Brain pericyte (primary cell): ENCODE measurements at places on chromosomes 6 and 20.

DNA sequence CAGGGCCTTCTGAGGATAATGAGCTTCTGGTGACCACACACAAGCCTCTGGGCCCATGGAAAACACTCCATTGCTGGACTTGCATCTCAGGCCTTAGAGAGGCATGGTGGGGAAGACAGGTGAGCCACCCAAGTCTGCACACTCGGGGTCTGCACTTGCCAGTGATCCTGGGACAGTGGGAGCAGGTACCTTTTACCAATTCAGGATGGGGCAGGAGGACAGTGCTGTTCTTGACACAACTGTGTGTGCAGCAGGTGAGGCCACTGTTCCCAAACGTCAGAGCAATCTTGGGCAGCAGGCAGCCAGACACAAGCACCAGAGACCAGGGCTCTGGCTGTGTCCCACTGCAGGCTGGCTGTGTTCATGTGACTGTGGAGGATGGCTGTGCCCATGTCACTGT lies 221.3 kb downstream of the ERMARD start:
- DNase-seq, result no peak

GRCh38 chr6:47288267-47289090 lies 21.2 kb downstream of the TNFRSF21 start:
- no peak for DNase-seq

DNA sequence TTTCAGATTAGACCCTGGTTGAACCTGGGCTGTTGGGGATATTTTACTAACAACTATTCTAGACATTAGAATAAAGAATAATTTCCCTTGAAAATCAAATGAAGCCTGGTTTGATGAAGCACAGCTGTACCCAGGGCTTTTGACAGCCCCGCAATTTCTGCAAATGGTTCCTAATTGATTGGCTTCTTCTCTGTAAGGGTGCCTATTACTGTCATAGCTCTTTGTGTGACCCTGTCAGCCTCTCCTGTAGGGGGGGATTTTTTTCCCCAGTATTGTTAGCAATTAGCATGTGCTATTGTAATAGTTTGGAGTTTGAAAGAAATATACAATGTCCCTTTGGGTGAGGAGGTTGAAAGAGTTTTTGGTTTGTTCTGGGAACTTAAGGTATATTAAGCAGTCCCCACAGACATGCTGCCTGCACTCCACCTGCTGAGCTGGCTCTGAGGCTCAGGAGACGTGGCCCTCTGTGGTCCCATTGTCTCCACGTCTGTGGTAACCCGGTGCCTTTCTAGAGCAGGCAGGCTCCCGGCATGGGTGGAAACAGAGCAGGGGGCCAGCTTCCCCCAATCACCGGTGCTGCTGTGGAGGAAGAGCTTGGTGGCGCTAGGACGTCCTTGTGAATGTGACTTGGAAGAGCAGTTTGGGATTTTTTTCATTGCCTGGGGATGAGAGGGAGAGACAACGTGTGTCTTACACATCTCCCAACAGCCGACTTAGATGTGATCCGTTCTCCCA lies 47.3 kb upstream of the CLDN20 start:
- no peak for DNase-seq

DNA sequence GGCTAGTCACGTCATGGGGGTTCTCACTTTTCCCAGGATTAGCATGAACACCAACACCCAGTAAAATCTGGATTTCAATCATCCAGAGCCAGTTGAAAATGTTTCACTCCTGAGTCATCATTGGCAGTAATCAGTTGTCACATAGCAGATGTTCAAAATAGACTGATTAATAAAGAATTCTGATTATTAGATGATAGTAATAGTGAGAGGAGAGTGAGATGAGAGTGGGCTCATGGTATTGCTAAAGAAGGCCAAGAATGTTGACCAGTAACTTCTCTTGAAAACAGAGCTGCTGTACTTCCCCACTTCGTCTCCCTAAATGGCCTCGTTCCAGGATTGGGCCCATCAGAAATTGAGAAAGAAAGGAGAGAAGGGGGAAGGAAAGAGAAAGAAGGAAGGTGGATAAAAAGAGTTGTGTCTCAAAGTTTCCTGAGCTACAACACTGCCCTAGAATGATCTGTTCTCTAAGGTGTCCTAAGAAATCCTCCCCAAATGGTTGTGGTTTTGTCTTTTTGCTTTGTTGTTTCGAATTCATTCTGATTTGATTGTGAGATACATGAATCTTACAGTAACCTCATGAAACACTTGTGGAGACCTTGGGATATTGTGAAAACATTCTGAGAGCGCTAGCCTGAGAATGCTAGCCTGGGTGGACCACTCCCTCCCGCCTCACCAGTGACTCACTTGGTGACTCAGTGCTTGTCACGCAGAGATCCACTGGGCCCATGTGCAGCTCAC lies 502.2 kb upstream of the JARID2 start:
- peak; percentile 88 for DNase-seq

- no peak for DNase-seq
Measured at GRCh38 chr6:118864341-118865099, 29.4 kb upstream of the ASF1A start.
